ENCODE measurements at places on chromosomes 2 and 18.

- DNase-seq, result no peak
Observed at GRCh38 chr2:239157771-239158170, 243.0 kb downstream of the HDAC4 start.

DNA sequence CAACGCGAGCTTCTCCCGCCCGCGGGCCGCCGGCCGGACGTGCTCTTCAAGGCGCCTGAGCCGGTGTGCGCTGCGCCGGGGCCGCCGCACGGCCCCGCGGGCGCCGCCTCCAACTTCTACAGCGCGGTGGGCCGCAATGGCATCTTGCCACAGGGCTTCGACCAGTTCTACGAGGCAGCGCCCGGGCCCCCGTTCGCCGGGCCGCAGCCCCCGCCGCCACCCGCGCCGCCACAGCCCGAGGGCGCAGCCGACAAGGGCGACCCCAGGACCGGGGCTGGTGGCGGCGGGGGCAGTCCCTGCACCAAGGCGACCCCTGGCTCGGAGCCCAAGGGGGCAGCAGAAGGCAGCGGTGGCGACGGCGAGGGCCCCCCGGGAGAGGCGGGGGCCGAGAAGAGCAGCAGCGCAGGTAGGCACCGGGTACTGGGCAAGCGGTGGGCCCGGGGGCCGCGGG, 676 bp downstream of the HOXD11 start:
- no peak for DNase-seq

GRCh38 chr2:106104332-106105062, 89.6 kb downstream of the UXS1 start:
- no peak for DNase-seq

DNA sequence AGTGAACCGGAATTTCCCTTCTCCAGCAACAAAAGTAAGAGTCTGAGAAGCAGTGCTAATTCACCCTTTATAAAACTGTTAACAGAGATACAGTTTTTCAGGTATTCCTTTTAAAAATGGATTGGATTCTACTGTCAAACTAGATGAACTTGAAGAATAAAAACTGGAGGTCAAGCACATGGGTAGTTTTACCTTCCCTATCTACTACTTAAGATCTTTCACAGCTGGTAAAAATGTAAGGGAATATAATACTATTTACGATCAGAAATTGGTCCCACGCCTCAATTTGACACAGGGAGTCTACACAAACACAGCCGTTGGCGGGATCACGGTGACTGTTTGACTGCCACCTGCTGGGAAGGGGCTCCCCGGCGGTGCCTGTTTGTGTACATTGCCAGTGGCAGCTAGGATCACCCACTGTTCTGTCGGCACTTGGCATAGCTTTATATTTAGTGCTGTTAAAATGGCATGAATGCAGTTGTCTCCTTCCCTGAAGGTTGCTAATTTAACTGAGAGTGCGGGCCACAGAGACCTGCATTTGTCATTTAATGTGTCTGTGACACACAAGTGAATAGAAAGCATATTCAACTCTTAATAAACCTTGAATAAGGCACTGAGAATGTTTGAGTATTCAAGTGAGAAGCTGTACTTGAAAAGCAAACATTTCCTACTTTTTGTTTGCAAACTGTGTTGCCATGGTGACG, 59.5 kb downstream of the ABCG8 start:
- DNase-seq, result no peak

- DNase-seq, result no peak
Observed at GRCh38 chr2:25537526-25537925, 135.9 kb downstream of the DTNB start.

GRCh38 chr2:142824756-142825155, 52.7 kb upstream of the KYNU start:
- no peak for DNase-seq

- DNase-seq, result no peak
Observed at GRCh38 chr18:41899535-41899934, 55.5 kb upstream of the PIK3C3 start.

DNA sequence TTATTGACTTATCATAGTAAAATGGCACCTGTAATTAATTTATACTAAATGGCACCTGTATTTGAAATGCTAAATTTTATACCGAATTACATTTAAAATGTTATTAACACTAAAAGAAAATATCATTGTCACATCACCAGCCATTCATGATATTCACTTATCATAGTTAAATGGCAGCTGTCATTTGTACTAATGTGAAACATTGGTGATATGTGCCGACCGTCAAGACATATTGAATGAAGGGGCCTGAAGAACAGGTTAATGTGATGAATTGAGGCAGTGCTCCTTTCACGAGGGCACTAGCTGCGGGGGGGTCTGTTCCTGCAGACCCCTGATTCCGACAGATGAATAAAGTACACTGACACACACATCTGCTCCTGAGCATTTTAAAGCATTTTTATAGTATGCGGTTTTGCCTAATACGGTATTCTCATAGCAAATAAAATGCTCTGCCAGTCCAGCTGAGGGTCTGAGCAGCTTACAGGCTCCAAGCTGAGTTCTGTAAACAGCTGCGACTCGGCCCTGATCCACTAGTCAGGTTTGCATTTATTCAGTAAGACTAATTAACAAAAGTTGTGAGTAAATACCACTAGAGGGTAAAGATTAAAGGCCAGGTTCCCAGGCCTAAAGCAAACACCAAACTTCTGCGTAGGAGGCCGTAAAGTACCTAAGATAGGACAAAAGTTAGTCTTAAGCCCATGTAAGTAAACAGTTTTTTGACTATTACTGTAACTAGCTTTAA, 593.4 kb upstream of the NETO1 start:
- no peak for DNase-seq

GRCh38 chr2:199707593-199708185, 143.3 kb downstream of the FTCDNL1 start:
- no peak for DNase-seq

Measured in HS-5 (cell line).